ENCODE measurements at places on chromosomes 5 and 9.
A peak's percentile ranks its signal among the peaks of the same experiment; 100 is the strongest.

DNA sequence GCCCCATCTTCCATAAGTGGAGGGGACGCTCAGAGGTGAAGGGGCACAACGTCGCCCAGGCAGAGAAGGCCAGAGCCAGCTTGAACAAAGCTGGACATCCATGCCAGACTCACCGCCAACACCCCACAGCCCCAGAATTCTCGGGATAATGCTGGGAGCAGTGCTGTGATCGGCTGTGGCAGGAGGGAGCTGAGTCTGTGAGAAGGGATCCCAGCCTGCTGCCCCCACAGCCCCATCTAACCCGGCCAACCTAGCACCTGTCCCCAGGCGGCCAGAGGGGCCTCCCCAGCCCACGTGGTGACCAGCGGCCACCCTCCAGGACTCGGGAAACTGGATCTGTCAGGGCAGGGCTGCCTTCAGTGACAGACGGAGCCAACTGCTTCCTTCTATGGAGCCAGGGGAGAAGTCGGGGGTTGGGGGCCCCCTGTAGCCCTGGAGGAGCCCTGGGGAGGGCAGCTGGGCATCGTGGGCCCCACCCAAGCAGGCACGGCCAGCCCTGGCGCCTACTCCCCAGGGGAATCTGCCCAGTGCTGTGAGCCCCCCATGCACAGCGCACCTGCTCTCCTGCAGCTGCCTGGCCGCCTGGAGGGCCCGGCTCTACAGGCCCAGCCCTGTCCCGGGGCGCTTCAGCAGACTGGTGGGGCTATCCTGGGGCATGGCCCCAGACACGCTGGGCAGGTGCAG is 6.0 kb downstream of the BRD3 start:
- DNase-seq: no peak

DNA sequence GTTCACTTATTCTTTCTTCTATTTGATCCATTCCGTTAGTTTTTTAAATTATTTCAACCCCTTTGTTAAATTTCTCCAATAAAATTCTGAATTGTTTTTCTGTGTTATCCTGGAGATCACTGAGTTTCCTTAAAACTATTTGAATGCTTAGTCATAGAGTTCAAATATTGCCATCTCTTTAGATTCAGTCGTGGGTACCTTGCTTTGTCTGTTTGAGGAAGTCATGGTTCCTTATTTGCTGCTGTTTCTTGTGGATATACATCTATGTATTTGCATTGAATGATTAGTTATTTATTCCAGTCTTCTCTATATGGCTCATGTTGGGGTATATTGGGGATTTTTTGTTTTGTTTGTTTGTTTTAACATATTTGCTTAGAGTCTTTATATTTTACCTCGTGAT is 80.6 kb downstream of the HINT1 start:
- no peak for DNase-seq

DNA sequence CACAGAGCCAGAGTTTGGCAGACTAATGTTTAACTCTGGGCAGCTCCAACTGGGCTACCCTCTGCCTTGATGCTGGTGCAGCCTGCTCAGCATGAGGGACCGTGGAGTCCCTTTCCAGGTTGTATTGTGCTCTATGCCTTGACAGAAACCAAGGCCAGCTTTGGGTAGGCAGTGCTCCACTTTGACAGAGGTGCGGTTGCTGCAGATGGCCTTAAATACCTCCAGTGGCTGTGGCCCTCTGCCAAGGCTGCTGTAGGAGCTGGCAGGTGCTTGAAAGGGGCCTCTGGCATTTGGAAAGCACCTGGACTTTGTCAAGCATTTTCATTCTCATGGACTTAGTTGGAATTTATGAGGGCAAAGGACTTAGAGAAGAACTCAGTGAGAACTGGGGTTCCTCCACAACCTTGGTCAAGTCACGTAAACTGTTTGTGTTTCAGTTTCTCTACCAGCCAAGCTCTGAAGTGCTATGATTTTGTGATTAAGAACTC is 249.7 kb upstream of the ZNF462 start:
- DNase-seq: no peak

GRCh38 chr9:69485466-69485865 is 160.5 kb downstream of the ENTREP1 start:
- DNase-seq: no peak

GRCh38 chr5:63286724-63287123 is 675.5 kb downstream of the HTR1A start:
- no peak for DNase-seq

DNA sequence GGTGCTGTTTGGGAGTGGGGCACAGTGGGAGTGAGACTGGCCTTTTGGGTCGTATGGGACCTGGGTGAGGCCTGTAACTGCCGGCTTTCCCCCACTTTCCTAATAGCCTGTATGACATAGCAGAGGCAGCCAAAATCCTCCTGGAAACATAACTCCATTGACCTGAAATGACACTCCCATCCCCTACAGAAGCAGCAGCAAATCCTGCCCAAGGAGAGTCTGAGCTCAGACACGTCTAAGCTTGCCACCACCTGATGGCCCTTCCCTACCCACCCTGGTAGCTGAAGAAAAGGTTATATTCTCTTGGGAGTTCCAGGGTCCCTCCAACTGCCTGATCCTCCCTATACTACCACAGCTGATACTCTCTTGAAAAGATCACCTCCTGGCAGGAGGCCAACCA is 179.8 kb upstream of the ARRDC3 start:
- DNase-seq: no peak

GRCh38 chr5:179192891-179193470 is 132.8 kb downstream of the ZNF354C start:
- DNase-seq: no peak

DNA sequence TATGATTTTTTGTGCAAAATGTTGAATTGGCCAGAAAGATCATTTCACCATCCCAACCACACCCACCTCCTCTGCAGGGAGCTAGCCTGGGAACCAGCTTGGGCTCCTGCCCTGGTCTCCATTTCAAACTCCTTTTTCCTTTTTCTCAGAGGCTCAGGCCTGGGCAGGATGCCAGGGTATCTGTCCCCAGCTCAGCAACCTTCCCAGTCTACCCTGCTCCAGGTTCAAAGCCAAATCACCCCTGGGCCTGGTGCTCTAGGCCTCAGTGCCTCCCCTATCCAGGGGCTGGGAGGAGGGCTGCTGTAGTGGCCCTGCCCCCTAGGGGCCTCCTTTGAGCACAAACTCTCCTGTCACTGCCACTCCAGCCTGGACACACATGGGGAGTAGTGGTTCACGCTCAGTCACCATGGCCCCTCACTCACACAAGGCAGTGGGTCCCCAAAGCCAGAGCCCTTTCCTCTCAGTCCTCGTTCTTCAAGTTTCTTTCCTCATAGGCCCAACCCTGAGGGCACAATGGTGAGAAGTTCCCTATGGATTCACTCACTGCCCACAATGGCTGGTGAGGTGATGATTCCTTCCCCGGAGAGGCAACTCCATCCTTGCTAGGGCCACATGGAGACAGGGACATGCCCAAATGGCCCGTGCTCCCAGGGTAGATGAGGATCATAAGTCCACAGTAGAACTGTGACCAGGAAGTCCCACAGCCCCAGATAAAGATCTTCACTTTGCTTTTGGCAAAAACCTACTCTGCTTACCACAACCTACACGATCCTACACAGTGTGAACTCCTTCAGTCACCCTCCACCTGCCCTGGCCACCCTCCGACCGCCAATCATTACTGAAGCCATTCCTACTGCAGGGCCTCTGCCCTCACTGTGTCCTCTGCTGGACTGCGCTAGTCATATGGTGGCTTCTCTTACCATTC is 1.6 kb upstream of the ST6GALNAC4 start:
- DNase-seq: peak; percentile 53

GRCh38 chr5:107028938-107029337 is 641.8 kb downstream of the EFNA5 start:
- DNase-seq: no peak

DNA sequence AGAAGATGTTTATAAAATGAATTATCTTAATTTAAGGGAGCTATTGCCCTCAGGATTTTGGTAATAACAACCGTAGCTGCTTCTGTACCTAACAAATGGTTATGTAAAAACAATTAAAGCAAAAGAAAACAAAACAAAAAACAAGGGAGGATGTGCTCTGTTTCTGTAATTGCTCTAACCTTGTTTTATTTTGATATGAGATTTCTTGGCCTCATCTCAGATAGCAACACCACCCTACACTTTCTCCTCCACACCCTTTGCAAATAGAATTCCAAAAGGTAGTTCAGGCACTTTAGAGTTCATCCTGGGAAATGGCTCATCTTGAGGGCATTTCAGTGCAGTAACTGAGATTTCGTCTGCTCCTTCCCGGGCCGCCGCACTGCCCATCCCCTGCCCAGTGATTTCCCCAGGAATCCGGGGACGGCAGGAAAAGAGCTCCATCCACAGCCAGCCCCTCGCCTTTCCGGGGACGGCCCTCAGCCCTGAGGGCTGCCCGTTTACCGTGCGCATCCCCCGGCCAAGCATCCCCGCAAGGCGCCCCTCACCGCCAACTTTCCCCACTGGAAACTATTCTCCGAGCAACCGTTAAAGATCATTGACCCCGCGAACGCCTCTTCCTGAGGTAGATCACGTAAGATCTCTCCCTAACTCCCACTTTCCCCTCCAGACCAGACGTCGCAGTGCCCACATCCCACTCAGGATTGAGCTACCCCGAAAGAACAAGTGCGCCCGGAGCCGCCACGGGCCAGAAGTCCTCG is 1.2 kb downstream of the FNBP1 start:
- peak; percentile 35 for DNase-seq

GRCh38 chr5:54249210-54250028 is 61.0 kb downstream of the ARL15 start:
- peak; percentile 48 for DNase-seq

DNA sequence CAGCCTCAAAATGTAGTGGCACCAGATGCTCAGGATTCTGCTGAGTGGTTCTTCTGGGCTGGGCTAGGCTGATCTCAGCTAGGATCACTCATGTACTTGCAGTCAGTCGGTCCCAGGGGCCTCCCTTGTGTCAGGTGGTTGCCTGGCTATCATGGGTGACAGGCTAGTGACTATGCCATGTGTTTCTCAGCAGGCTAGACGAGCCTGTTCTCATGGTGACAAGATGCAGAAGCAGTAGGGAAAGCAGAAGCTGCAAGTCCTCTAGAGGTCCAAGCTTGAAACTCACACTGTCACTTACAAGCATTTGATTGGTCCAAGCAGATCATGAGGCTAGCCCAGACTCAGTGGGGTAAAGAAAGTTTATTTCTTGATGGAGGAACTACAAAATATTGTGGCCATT is 15.2 kb upstream of the KCNMB1 start:
- no peak for DNase-seq

GRCh38 chr5:161332343-161332742 is 214.2 kb downstream of the GABRB2 start:
- DNase-seq: no peak

GRCh38 chr5:36661456-36662220 is 55.2 kb downstream of the SLC1A3 start:
- DNase-seq: no peak

GRCh38 chr9:129146441-129146941 is 31.6 kb downstream of the IER5L start:
- peak; percentile 94 for DNase-seq

DNA sequence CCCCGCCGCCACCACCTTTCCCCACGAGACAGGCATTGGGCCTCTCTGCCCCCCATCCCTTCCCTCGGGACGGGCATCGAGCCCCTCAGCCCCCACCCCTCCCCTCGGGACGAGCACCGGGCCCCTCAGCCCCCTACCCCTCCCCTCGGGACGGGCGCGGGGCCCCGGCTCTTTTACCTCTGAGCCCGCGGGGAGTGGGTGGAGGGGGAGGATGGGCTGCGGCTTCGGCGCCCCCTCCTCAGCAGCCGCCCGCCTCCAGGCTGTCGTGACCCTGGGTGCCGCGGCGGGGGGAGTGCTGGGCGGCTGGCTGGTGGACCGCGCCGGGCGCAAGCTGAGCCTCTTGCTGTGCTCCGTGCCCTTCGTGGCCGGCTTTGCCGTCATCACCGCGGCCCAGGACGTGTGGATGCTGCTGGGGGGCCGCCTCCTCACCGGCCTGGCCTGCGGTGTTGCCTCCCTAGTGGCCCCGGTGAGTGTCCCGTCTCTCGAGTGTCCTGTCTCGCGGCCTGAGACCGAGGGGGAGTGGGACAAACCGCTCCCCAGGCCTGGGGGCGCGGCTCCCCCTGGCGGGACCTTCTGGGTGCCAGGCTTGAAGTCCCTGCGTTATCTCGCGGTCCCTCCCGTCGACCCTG is 791 bp downstream of the SLC2A8 start:
- DNase-seq: peak; percentile 25

DNA sequence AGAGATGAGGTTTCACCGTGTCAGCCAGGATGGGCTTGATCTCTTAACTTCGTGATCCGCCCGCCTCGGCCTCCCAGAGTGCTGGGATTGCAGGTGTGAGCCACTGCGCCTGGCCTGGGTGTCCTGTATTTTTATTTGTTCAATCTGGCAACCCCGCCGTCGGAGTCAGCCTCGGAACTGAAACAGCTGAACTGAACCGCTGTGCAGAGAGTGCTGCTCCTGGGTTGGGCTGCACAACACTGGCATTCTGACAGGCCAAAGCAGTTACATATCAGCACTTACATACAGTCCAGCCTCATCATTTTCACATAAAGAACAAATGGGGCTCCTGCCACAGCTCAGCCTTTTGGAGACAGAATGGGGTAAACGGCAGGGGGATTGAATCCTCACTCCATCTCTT is 185.6 kb downstream of the C9orf50 start:
- no peak for DNase-seq

DNA sequence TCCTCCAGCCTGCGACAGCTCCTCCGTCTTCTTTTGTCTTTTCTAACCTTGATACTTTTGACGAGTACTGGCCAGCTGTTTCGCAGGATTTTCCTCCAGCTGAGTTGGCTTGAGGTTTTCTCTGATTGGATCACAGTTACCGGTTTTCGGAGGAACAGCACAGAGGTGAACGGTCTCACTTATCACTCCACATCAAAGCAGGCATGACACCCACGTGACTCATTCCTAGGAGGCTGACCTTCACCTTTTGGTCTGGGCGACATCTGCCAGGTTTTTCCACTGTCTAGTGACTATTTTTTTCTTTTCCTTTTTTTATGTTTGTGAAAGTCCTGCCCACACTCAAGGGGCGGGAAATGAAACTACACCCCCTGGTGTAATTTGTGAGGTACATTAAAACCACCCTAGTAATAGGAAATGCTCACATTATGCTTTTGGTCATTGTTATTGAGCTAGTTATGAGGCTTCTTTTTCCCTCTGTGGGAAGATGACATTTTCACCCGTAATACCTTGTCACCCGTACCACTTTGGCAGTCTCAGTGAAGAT is 319.2 kb downstream of the GADD45G start:
- no peak for DNase-seq

GRCh38 chr9:742914-743589 is 98.4 kb upstream of the DMRT1 start:
- no peak for DNase-seq
